ENCODE measurements at places on chromosomes 7 and 10.
A peak's percentile ranks its signal among the peaks of the same experiment; 100 is the strongest.

DNA sequence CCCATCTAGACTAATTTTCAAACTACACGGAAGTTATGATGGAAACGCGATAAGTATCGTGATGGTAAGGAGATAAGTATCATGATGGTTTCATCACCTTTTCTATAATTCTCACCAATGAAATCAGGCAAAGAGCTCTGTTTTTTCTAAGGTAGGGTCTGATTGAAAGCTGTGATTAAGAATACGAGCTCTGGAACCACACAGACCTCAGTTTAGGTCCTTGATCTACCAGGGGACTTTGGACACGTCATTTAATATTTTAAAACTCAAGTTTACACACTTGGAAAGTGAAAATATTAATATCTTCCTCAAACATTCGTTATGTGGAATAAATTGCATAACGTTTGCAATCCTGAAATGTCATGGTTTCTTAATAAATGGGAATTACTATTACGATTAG lies 538.2 kb upstream of the CELF2 start:
- DNase-seq, result no peak

- DNase-seq, result no peak
Measured at GRCh38 chr10:46216836-46217751, 69.7 kb upstream of the ANTXRL start.

GRCh38 chr10:126803394-126803793 lies 101.8 kb upstream of the DOCK1 start:
- DNase-seq, result no peak

DNA sequence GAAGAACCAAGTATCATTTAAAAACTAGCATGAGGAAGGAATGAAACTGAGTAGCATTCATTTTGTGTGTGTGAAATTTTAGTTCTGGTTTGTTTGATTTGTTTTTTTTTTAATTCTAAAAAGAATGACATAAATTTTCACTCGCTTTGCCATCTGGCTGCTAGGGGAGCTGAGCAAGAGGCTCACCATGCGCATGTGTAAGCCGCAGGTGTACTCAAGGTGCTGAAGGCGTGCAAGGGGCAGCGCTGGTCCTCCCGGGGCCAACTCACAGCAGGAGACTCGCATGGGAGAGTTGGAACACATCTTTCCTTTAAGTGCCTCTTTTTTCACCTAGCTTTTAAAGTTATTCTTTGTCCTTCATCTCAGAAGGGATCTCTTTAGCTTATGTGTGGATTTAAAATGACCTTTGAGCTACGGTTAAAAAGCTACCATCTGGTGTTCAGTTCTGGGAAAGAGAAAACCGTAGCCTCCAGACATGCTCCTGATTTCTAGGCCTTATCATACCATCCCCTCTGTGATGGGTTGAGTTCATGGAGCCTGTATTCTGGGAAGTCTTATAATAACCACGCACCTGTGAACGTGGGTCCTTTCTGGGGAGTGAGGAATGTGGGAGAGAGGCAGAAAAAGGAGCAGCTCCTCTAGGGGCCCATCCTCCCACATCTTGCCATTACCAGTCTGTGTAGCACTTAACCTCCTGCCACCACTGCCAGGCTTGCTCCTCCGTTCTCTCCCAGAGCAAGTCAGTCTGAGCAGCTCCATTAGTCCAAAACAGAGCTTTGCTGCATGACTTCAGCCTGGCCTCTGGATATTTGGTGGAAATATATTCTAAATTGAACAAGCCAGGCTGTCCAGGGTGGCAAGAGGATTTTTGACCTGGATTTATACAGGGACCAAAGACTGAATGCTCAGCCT lies 61.9 kb downstream of the KLHDC10 start:
- DNase-seq, result no peak

DNA sequence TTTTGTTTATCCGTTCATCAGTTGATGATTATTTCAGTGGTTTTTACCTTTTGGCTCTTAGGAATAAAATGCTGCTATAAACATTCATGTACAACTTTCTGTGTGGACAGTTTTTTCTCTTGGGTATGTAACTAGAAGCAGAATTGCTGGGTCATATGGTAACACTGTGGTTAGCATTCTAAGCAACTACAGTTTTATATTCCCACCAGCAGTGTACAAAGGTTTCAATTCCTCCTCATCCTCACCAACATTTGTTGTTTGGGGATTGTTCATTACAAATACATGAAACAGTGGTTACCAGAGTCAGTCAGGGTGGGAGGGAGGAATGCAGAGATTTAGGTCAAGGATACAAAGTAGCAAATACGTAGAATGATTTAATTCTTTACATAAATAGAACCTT lies 97.0 kb downstream of the NPSR1 start:
- no peak for DNase-seq

DNA sequence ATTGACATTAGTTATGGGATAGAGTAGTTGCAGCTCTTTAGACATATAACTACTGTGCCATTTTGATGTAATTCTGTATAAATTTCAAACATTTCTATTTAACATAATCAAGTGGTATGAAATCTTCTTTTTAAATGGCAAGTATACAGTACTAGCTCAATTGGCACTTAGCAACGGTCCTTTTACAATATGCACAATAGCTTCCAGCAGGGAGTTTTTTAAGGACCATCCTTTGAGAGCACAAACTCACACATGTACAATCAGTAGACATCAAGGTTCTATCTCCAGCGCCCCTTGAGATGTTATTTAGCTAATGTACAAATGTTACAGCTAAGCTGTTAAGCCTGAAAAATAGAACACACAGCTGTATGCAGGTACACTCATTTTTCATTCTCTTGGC lies 480.7 kb downstream of the TFEC start:
- DNase-seq, result no peak

- DNase-seq, result no peak
Measured at GRCh38 chr10:122251459-122252255, 19.4 kb upstream of the BTBD16 start.

GRCh38 chr10:88755753-88756152 lies 4.1 kb upstream of the LIPN start:
- peak; percentile 9 for DNase-seq

GRCh38 chr7:44645254-44645653 lies 38.8 kb downstream of the OGDH start:
- DNase-seq, result no peak

DNA sequence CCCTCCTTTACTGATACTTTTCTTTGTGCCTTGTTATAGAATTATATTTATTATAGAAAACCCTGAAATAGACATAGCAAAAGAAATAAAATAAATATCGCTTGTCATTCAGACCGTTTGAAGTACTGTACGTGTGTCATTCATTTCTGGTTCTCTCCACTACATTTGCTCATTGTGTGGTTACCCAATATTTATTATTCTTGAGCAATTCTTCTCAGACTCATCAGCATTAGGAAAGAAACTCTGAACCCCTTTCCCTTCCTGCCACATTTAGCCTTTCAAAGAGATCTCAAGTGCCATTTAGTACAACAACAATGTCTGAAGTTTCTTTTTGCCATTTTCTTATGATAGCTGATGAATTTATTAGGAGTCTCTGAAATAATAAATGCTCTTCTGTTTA lies 154.1 kb downstream of the KIAA1217 start:
- no peak for DNase-seq

All from stimulated activated CD4-positive, alpha-beta T cell treated with anti-CD3 and anti-CD28 coated beads, Interleukin-2, amount 100 ng/mL, for 48 hours (primary cell).